NCI-H1436 treated with DMSO at 0.1 percent for 48 hours (cell line): ENCODE measurements at places on chromosomes 6 and 20.

DNA sequence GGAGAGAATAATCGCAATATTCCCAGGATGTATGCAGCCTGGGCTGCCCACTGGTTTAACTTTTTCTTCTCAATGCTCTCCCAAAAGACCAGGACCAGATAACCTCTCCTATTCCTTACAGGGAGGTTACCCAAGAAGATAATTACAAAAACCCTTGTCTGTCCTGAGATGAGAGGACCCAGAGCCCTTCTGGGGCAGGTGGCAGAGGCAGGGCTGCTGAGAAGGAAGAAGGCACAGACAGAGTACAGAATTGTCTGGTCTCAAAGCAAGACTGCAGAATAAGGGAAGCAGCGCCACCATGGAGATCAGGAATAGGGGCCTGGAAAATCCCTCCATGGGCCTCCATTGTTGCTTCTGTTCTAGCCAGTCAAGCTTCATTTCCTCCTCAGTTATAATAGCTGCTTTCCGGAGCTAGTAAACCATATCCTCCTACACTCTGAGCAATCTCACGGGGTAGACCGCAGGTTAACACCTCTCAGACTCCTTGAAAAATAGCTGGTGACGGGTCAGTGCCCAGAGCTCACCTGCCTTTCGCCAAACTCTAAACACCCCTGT lies 463 bp upstream of the HLA-DMB start:
- DNase-seq, result no peak

DNA sequence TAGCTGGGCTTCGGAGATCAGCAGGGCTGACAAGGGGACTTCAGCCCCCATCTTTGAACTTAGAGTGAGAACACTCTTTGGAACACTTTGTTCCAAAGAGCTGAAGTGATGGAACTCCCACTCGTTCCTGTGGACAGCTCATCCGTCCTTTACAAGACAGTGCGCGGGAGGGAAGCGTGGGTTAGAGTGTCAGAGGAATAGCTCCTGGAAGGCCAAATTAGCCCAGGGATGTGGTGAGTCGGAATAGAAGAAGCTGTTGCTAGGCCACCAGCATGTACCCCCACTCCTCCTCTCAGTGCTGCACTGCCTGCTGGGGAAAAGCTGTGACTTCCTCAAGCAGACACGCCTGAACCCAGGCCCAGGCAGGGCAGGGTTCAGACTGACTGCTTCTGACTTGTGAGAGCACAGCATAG lies 1.7 kb downstream of the SDCBP2 start:
- DNase-seq, result no peak

GRCh38 chr6:167984876-167985604 lies 12.4 kb upstream of the KIF25 start:
- DNase-seq, result no peak

GRCh38 chr6:30463651-30464618 lies 25.4 kb upstream of the HLA-E start:
- no peak for DNase-seq

DNA sequence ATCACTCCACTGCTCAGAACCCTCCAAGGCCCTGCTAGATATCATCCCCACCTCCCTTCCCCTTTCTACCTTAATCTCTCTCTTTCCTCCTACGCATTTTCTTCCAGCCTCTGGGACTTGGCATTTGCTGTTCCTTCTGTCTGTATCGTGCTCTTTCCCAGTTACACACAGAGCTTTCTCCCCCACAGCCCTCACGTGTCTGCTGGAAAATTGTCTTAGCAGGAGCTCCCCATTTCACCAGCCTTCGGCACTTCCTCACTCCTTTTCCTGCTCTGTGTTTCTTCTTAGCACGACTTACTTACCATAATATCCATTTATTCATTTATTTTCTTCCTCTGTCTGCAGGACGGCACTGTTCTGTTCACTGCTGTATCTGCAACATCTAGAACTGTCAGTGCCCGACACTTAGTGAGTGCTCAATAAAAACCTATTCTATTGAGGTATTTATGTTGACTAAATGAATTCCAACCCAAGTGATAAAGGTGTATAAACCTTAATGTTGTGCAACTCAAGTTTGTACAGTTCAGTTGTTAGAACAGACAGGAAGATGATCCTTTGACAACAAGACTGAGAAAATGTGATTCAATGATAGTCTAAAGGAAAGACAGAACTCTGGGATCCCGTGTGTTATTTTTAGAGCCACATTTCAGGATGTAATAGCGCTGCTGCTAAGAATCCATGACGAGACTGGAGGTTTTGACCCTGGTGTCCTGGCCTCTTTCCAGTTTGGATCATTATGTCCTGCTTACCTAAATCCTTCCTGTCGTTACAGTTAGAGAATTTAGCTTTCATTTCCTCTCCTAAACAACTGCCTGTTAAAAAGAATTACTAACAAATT lies 170.1 kb upstream of the LAMP5 start:
- DNase-seq, result no peak
